ENCODE measurements at places on chromosomes 3 and 15.
A peak's percentile ranks its signal among the peaks of the same experiment; 100 is the strongest.

DNA sequence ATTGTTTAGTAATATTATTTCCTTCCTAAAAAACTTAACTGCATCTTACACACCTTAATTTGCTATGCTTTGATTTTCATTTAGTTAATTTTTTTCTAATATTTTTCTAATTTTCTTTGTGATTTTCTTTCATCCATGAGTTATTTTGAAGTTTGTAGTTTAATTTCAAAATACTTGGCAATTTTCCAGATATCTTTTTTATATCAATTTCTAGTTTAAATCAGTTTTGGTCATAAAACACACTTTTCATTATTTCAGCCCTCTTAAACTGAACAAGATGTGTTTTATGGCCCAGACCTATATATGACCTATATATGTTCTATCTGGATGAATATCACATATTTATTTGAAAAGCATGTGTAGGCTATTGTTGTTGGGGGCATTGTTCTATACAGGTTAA lies 759.9 kb upstream of the SGO1 start:
- no peak for DNase-seq

DNA sequence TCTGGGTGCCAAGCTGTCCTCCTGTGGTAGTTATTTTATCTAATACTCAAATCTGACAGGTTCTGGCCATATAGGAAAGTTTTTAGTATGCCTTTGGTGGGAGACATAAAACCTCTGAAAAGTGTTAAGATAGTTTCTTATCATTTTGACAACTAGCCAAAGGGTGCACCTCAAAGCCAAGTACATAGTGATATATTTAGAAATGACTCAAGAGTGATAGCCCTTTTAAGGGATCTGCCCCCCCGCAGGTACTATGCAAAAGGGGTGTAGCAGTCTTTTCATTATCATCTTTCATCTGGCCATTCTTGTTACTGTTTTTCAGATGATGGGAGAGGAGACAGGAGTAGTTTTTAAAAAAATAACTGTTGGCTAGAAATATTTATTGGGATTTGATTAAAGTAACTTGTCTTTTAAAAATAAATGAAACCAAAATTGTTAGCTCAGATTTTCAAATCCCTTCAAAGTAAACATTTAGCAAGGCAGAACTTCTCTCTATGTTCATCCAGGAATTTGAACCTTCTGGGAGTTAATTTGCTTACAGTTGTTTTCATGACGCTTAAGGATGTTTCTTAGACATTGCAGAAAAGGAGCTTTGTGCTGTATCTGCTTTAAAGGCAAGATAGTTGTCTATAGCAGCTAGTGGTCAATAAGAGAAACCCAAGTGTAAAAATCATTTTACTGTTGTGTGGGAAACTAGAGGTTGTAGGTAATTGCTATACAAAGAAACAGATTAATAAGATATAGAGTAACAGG lies 5.1 kb downstream of the PHLDB2 start:
- DNase-seq, result no peak

- DNase-seq, result no peak
Observed at GRCh38 chr3:82493858-82494257, 732.4 kb upstream of the GBE1 start.

DNA sequence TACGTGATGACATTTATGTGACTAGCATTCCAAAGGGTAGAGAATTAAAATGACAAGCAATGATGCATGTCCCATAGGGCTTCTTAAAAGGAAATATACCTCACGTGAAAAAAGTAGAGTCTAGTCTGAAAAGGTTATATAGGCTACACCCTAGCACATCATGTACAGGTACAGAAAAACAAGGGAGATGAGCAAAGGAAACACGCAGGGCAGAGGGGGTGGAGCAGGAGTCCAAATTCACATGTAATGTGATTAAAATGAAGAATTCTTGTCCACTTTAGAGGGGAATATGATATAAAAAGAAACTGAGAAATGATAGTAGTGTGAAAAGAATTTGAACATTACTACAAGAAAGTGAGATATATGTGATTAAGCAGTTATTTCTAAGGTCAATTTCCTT lies 59.4 kb downstream of the HACD2 start:
- DNase-seq, result no peak

DNA sequence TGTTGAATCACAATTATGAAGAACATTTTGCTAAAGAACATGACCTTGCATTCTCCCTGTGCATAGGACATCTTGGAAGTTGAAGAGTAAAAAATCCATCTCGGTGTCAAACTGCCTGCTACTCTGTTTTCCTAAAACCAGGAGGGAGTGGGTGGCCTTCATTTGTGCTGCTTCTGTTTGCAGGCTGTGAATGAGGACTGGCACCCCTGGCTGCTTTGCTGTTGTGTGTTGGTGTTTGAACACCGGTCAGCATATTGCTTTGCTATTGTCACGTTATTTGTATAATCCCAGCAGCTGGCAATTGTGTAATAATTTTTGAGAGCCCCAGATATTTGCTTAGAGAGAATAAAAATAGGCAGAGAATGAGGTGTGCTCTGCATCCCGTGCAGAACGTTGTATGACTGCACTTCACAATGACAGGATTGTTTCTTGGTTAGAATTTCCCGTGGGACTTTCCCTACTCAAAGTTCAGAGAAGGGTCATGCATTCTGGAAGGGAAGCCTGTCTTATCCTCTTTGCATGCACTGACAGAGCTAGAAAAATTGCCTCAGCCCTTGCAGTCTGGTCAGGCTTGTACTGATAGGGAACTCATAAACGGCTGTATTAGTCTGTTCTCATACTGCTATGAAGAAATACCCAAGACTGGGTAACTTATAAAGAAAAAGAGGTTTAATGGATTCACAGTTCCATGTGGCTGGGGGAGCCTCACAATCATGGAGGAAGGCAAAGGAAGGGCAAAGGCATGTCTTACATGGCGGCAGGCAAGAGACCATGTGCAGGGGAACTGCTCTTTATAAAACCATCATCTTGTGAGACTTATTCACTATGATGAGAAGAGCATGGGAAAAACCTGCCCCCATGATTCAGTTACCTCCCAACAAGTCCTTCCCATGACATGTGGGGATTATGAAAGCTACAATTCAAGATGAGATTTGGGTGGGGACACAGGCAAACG lies 16.3 kb downstream of the SV2B start:
- DNase-seq, result no peak

GRCh38 chr3:177917234-177917861 lies 618.9 kb upstream of the KCNMB2 start:
- no peak for DNase-seq

DNA sequence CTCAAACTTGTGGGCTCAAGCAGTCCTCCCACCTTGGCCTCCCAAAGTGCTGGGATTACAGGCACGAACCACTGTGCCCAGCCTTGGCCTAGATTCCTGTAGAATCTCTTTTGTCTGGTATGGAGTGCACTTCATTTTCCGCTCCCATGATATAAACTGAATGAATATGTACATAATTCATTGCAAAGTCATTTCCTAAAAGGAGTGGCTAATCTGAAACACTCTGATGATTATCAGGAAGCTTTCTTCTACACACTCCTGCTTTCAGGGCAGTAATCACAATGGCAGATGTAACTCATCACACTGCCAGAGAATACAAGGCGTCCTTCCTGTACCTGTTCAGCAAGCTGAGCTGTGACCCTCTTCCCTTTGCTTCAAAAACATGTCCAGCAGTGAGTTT lies 28.6 kb downstream of the RLBP1 start:
- no peak for DNase-seq

DNA sequence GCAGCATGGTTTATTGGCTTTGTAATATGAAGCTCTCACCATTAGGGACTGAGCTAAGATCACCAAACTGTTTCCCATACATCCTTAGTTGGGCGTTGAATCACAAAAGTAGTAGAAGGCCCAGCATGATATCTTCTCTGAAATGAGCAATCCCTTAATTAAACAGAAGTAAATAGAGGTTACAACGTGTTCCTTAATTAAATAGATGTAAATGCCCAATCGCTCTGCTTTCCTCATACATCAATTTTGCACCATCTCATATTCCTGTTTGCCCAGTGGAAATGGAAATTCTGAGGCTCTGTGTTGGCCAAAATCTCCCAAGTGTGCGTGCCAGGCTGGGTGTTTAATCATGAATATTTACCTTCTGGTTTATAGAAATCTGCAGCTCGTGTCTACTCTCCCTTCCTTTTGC lies 107.4 kb upstream of the FOXB1 start:
- no peak for DNase-seq

DNA sequence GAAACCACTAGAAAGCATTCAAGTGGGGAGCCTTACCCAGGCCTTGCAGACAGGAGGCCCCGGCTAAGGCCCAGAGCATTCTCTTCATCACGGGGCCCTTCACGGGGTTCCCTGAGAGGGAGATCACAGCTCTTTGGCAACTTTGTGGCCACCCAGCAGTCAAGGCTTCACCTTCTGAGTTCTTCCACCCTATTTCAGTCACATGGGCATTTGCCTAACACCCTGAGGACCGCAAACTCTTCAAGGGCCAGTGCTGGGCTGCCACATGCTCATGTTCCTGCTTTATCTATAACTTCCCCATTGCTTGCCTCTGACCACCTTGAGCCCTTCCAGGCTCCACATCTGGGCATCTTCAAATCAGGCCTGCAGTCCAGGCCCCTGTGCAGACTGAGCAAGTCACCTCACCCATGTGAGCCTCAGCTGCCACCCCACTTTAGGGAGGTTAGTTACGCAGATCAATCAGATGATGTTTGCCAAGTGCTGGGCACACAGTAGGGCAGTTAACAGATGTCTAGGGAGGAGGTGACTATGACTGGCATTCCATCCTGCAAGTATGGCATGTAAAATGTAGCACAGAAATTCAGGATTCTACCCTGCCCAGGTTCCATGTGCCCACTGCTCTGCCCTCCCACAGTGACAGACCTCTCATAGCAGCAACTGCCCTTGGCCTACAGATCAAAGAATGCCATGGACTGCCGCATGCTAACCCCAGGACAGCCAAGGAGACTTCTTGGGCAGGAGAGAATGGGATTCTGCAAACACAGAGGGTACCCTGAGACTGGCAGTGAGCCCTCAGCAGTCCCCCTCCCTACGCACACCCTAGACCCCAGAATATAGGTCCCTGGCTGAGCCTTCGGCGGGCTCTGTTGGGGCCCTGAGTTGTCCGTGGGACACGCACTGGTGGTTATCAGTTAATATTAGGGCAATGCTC lies 37.6 kb upstream of the ZNF710 start:
- no peak for DNase-seq

GRCh38 chr15:43132830-43133429 lies 456 bp upstream of the TMEM62 start:
- no peak for DNase-seq

- DNase-seq, result no peak
Observed at GRCh38 chr3:154743418-154743817, 313.4 kb upstream of the GPR149 start.

GRCh38 chr3:63864008-63864964 lies 619 bp downstream of the ATXN7 start:
- peak; percentile 17 for DNase-seq

DNA sequence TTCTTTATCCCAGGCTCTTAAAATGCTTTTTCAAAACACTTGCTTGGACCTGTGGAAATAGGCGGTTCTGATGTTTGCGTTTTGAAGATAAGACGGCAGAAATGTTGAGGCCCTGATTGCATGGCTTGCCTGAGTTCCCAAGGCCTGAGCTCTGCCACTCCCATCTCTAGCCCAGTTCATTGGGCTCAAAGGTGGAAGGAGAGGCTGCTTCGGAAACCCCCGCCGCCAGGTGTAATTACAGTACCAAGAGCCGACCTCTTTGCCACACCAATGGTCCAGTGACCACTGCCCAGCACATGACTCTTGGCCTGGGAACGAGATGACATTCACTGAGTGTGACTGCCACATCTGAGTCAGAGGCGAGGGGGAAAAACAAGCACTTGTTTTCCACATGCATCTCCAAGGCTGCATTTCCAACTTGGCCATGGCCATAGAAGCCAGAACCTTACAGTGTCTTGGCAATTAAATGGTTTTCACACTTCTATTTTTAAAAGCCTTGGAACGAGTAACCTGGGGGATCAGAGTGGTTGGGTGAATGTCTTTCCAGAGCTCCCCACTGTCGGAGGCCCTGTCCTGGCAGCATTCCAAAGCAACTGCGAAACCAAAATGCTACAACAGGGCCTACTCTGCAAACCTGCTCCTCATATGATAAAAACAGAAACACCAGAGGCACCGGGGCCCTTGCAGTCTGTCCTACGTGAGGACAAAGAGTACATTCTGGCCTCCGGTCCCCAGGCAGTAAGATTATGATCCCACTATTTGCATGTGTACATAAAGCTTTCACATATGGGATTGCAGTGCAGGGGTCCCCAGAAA lies 63.8 kb upstream of the CGNL1 start:
- DNase-seq, result no peak

DNA sequence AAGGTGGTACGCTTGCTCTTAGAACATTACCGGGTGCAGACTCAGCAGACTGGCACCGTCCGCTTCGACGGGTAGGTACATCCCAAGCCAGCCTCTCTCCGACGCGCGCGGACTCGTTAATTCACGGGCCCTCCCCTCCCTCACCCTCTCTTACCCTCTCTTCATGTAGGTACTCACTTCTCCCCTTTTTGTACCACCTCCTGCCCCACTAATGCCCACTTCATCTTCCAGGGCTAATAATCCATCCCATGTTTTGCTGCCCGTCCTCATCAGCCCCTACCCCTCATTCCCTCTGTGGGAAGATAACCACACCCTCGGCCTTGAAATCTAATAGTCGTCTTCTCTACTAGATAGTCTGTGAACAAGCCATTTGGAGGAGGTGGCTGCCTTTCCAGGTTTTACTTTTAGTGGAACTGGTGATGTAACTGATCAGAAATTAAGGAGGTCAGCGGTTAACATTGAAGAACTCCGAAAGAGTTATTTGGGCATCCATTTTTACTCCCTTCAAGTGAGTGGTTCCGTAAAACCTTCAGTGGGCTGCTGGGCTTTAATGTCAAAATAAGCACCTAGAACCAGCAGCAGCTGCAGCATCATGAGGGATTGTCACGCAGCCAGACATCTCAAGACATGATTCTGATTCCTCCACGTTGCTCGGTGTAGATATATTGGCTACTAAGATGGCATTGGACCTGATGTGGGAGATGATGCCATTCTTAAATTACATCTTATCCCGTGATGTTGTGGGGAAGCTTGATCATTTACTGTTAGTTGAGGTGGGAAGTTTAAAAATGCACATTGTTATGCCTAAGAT lies 1.3 kb downstream of the FEM1B start:
- DNase-seq, result no peak

- DNase-seq, result no peak
Observed at GRCh38 chr3:126945171-126945721, 37.7 kb upstream of the PLXNA1 start.

DNA sequence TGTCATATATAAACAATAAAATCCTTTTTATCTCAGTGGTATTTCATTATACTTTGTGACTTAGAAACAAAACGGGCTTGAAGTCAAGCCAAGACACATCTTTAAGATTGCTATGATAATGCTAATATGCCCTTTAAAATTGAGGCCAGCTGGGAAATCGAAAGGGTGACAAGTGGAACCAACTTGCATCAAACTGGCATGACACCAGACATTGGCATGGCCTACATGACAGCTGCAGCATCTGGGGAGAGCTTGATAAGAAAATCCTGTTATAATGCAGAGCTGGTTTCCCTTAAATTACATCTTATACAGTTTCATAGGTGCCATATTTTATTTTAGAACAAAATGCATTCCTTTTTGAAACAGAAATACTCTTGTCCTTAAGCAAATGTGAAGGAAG lies 325.2 kb downstream of the ZBBX start:
- DNase-seq, result no peak

GRCh38 chr3:155492841-155493240 lies 199.4 kb upstream of the STRIT1 start:
- no peak for DNase-seq

- DNase-seq, result no peak
Observed at GRCh38 chr3:22536541-22536940, 666.6 kb upstream of the UBE2E2 start.

- no peak for DNase-seq
Observed at GRCh38 chr3:159805411-159805772, 183.2 kb upstream of the IL12A start.

All from anterior cingulate cortex (tissue), 58 donors.